Regular cardiac myocyte (primary cell): ENCODE measurements at places on chromosomes 2 and 18. TPM values are rescaled to one million over a fixed set of nuclear protein-coding genes. Genes with fewer than 3 reads are reported as not detected.

ANKRD62 gene
- under 0.01 TPM in 1 of 2 replicates, not detected in the other for total RNA-seq

GAREM2 gene
- 0.58 and 1.4 TPM in 2 replicates for total RNA-seq

FOXI3 gene
- not detected in 2 replicates for total RNA-seq

ALPP gene
- total RNA-seq, result not detected in 2 replicates

TTN gene
- 0.85 and 1.2 TPM in 2 replicates for total RNA-seq

GCA gene
- 5.2 and 6.2 TPM in 2 replicates for total RNA-seq

PAIP2B gene
- total RNA-seq, result 0.58 and 1.1 TPM in 2 replicates

SIX3 gene
- total RNA-seq, result not detected in 2 replicates

LCT gene
- under 0.01 TPM in 1 of 2 replicates, not detected in the other for total RNA-seq
